ENCODE measurements at places on chromosomes 2 and 18.

DNA sequence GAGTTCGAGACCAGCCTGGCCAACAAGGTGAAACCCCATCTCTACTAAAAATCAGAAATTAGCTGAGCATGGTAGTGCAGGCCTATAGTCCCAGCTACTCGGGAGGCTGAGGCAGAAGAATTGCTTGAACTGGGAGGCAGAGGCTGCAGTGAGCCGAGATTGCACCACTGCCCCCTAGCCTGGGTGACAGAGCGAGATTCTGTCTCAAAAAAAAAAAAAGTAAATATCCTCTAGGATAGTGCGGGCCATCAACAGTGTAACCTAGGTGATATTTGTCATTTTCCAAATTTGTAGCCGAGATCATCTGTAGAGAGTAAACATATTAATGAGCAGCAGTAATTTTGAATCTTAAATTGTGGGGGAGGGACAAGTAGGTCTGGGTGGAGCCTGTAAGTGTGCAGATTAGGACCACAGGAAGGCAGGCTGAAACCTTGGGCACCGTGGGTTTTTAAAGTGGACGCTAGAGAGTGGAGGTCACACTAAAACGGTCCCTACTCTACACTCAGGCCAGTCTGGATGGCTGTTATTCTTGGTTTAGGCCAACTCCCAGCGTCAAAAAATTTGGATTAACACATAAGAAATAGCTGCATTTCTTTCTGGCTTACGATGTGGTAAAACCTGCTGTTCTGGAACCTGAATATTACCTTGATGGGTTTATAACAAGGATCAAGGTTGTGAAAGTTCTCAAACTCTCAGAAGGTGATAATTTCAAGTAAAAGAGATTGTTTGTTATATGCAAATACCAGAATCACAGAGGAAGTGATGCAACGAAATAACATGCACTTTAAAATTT, 22.7 kb upstream of the TET3 start:
- no peak for DNase-seq

DNA sequence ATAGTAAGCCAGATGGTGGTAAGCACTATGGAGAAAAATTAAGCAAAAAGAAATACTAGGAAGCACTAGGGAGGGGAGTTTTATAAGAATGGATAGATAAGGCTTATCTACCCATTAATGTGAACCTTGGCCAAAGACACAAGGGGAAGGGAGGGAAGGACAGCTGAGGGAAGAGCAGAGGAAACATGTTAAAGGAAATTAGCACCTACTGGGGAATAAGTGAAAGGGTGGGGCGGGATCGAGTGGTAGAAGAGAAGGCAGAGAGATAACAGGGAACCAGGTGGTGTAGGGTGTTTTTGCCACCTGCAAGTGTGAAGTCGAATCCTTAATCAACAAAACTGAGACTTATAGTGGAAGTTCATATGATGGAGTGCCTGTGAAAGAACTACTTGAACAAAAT, 1.7 kb downstream of the UNC80 start:
- DNase-seq, result no peak

- no peak for DNase-seq
Measured at GRCh38 chr2:124589971-124590370, 564.9 kb downstream of the CNTNAP5 start.

- DNase-seq, result no peak
Measured at GRCh38 chr2:144886862-144887261, 366.9 kb upstream of the ZEB2 start.

DNA sequence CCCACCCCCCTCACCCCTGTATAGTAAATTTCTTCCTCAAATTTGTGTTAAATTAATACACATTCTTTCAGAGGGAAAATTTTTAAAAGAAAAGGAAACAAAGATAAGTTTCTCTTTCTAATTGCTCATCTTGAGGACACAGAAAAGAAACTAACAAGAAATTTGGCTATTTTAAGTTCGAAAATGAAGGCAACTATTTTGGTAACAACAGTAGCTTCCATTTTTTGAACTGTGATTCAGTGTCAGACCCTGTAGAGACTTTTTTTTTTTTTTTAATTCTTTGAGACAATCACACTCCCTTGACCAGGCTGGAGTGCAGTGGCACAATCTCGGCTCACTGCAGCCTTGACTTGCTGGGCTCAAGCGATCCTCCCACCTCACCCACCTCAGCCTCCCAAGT, 194.9 kb downstream of the SS18 start:
- DNase-seq, result no peak

DNA sequence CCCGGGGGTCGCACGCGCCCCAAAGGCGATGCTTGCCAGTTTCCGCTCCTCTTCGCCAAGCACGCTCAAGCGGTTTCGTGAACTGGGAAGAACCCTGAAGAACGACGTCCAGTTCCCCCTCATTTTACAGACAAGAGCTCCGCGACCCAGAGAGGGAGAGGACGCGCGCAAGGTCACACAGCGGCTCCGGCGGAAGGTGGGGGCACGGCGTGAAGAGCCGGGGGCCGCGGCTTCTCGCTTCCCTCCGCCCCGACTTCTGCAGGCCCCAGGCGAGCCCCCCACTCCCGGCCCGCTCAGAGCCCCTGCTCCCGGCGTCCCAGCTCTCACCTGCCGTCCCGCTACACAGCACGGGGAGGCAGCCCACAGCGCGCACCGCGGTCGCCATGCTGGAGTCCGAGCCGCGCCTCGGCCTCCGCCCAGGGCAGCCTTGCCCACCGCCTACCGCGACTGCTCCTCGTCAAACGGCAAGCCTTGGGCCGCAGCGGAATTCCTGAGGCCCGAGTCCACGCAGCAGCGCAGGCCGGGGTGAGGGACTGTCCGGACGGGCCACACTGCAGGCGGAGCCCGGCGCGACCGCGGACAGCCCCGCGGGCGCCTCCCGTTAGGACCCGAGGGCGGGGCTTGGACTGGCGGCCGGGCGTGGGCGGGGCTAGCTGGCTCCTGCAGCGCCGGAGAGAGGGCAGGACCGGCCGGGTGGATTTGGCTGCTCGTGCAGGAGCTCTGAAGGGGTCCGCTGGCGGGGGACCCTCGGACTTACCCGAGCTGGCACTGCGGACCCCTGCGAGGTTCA, at the start of gene MRPS5:
Gene MRPS5 (minus strand): TSS at position 402 of the 790 bp plus-strand sequence. CDS start 17 bp downstream, at position 385.
- DNase-seq, result peak; percentile 91

Data from GM18507 (cell line).